ENCODE measurements at places on chromosomes 7 and 10. TPM values are rescaled to one million over a fixed set of nuclear protein-coding genes. Genes with fewer than 3 reads are reported as not detected.

FOXI2 gene
- total RNA-seq: not detected

GPR146 gene
- under 0.01 TPM for total RNA-seq

MRC1 gene
- total RNA-seq: not detected

EN2 gene
- total RNA-seq: not detected

EMX2 gene
- 2.3 TPM for total RNA-seq

OR2F1 gene
- not detected for total RNA-seq

TUBAL3 gene
- not detected for total RNA-seq

TMEM270 gene
- not detected for total RNA-seq

CHRM2 gene
- 2.9 TPM for total RNA-seq
